ENCODE measurements at places on chromosomes 6 and 20. TPM values are rescaled to one million over a fixed set of nuclear protein-coding genes. Genes with fewer than 3 reads are reported as not detected.

Gene KIAA0408
- total RNA-seq, result 3.3 TPM

Gene KCNK16
- total RNA-seq, result not detected

Gene TGIF2
- 37.2 TPM for total RNA-seq

Gene ARFGAP1
- total RNA-seq, result 110 TPM

Gene MROH8
- total RNA-seq, result 43.5 TPM

Gene KIF25
- total RNA-seq, result 1.6 TPM

Gene NANP
- total RNA-seq, result 6.9 TPM

Gene RAD21L1
- 13.7 TPM for total RNA-seq

Gene TFAP2D
- not detected for total RNA-seq

Gene PDYN
- total RNA-seq, result 1.6 TPM

Gene FKBP1C
- 0.47 TPM for total RNA-seq

Gene TMEM244
- not detected for total RNA-seq

Gene HEY2
- 7.3 TPM for total RNA-seq

Gene CDH26
- total RNA-seq, result 3.5 TPM

Gene TMEM170B
- 6.5 TPM for total RNA-seq

Gene GATA5
- total RNA-seq, result 70.6 TPM

Gene GPR6
- total RNA-seq, result not detected

Gene MYBL2
- 27.7 TPM for total RNA-seq

Gene TRIM15
- 0.25 TPM for total RNA-seq

Gene PGC
- total RNA-seq, result 1.3 TPM

Gene C6orf120
- total RNA-seq, result 29.9 TPM

Gene IMPG1
- 0.68 TPM for total RNA-seq

Gene CAP2
- total RNA-seq, result 2.9 TPM

Gene KCNQ2
- 49.2 TPM for total RNA-seq

Gene SCUBE3
- total RNA-seq, result 2.0 TPM

Gene C20orf144
- total RNA-seq, result 40.0 TPM
